ENCODE measurements at places on chromosomes 1 and 21.
A peak's percentile ranks its signal among the peaks of the same experiment; 100 is the strongest.

DNA sequence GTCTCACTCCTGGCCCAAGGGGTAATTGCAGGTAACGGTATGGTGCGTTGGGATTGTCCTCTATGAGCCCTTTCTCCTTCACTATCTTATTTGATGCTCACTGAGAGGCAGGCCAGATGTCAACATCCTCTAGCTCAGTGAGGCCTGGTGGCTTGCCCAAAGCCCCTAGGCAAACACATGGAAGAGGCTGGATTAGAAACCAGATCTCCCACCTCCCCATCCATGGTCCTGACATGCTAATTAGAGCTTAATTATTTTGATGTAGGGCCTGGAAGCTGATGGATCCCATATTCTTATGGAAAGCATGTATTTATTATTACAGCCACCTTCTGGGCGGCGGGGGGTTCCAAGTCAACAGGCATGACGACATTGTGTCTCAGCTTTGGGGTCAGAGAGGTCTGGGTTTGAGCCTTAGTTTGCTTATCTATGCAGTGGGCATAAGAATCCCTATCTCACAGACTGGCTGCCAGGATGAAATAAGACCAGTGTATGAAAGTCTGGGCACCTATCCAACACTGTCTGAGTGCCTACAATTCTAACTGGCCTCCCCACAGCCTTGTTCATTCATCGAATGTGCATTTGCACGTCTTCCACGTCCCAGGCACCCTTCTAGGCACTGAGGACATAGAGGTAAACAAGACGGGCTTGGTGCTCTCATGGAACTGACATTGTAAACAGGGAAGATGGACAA is 6.2 kb downstream of the SMPDL3B start:
- DNase-seq, result no peak

DNA sequence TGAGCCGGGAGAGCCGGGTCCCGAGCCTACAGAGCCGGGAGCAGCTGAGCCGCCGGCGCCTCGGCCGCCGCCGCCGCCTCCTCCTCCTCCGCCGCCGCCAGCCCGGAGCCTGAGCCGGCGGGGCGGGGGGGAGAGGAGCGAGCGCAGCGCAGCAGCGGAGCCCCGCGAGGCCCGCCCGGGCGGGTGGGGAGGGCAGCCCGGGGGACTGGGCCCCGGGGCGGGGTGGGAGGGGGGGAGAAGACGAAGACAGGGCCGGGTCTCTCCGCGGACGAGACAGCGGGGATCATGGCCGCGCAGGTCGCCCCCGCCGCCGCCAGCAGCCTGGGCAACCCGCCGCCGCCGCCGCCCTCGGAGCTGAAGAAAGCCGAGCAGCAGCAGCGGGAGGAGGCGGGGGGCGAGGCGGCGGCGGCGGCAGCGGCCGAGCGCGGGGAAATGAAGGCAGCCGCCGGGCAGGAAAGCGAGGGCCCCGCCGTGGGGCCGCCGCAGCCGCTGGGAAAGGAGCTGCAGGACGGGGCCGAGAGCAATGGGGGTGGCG is 371 bp downstream of the ARID1A start:
- DNase-seq, result peak; percentile 38

DNA sequence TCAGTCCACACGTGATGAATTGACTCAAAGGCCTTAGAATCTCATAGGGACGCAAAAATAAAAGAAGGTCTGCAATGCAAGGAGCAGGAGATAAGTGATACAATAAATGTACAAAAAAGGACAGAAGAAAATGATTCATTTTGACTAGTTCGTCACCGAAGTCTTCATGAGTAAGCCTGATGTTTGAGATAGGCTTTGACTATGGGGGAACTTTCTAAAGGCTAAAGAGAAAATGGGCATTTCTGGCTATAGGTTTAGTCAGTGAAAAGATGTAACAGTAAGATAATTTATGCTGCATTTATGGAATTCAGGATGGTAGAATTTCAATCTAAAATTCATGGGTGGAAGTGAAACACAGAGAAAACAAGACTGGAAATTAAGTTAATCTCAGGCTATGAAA is 163.0 kb downstream of the ADGRL4 start:
- no peak for DNase-seq

DNA sequence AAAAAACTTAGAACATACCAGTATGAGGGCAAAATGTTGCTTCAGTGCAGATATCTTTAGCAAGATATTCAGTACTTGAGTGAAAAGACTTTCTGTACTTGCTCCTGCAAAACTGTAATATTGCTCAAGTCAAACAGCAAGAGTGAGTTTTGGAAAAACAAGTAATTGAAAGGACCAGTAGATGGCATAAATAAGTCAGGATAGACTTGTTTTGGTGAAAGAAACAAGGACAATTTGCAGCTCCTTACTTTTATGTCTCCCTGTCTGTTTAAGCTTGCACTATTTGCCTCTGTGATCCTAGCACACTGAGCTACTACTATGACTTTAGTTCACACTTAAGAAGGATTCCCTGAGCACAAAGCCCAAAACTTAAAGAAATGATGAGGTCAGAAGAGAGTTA is 39.1 kb downstream of the IFI44 start:
- no peak for DNase-seq

DNA sequence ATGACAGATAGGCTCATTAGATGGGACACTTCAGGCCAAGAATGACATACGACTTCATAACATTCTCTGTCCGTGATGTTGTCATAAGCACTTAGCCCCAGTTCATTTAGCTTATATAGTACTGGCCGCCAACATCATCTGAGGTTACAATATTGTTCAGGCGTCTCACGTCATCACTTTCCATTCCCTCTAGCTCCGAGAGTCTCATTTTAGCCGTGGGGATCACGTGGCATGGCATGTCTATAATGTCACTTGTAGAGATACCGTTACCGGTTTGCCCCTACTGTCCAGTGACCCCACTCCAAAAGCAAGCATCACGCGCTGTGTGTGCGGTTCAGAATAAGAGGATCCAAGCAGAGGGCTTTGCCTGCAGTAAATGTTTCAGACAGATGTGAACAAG is 34.6 kb upstream of the HEATR1 start:
- DNase-seq, result no peak

GRCh38 chr1:205565799-205566198 is 61.3 kb downstream of the CDK18 start:
- no peak for DNase-seq

GRCh38 chr1:118898712-118899111 is 89.4 kb downstream of the TBX15 start:
- DNase-seq, result no peak

GRCh38 chr1:1021920-1022259 is 2.0 kb downstream of the AGRN start:
- no peak for DNase-seq
